ENCODE measurements at places on chromosomes 6 and 20.

- DNase-seq = no peak
Observed at GRCh38 chr6:115001731-115002350, 659.0 kb upstream of the HS3ST5 start.

DNA sequence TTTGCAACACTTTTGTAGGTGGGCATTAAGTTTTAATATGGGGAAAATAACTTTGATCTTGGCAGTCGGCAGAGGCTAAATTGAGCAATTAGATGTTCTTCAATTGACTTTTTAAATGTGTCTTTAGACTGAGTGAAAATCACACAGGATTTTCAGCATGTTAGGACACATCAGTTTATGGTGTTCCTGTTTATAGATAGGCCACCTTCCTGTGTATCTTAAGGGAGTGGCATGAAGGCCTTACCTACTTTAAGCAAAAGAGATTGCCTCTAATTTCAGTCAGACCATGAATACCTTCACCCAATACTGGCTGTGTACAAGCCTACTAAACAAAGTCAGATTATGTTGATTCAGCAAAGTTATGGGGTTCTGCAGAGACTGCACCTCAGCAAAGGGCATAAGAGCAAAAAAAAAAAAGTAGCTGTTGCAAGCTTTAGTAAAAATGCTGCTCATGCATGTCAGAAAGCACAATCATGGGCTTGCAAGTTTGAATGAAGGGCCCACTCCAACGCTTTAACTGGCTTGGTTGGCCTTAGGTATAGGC, 848.4 kb downstream of the PHF3 start:
- no peak for DNase-seq

- DNase-seq = no peak
Observed at GRCh38 chr6:67287566-67287965, 1347.5 kb upstream of the ADGRB3 start.

DNA sequence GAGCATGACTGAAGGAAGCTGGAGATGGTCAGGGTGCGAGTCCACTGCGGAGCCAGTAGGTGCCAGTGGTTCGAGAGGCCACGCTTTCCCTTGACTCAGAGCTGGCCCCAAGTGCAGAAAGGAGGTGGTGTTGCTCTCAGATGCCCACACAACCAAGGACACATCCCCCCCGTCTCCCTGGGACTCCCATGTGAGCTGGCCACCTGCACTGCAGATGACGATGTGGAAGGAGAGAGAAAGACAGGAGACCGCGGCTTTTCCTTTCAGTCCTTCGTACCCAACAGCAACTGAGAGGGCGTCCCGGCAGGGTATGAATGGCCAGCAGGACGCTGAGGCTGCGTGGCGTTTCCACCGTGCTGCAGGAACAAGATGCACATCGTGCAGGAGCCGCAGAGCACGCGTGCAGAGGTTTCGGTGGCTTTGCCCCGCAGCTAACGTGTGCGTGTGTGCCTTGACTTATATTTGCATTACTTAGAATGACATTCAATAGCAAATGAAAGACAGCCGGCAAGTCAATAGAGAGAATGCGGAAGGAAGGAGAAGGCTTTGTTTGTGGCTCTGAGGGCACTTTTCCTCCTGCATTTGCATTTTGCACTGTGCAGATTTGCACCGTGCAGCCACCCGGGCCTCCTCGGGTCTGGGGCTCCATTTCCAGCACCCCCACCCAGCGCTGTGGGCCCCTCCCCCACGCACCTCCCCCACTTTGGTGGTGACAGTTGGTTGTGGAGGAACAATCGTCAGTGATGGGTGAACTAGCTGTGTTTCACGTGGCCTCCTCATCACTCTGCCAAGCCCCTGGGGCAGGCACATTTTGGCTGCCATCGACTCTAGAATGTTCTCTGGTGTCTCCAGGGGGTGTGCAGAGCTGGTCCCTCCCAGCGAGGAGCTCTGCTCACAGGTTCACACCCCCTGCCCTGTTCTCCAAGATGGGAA, 26.4 kb upstream of the BHLHE23 start:
- no peak for DNase-seq

GRCh38 chr20:17541596-17541995, 10.4 kb upstream of the BFSP1 start:
- DNase-seq = no peak

GRCh38 chr6:170210026-170210390, 80.9 kb downstream of the DLL1 start:
- no peak for DNase-seq

DNA sequence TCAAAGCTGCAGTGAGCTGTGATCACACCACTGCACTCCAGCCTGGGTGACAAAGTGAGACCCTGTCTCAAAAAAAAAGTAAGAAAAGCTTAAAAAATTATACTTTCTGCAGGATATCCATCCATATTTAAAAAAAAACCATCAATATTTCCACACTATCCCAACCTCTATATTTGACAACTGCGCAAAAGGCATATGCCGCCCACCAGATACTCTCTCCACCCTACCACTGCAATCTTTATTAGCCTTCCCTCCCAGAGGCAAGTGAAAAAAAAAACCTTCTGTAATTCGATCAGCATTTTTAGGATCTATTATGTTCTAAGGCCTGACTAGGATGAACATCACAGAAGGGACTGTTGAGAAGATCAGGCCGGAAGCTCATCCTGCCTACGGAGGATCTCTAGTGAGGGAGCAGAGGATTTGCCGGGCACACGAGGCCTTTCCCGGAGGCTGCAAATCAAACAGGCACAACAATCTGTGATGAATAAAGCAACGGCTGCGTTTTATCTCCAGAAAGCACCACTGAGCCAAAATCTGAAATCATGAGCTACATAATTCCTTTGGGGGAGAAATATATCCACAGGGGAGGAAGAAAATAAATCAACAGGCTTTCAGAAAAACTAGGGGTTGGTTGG, 65.9 kb downstream of the GFOD1 start:
- no peak for DNase-seq

DNA sequence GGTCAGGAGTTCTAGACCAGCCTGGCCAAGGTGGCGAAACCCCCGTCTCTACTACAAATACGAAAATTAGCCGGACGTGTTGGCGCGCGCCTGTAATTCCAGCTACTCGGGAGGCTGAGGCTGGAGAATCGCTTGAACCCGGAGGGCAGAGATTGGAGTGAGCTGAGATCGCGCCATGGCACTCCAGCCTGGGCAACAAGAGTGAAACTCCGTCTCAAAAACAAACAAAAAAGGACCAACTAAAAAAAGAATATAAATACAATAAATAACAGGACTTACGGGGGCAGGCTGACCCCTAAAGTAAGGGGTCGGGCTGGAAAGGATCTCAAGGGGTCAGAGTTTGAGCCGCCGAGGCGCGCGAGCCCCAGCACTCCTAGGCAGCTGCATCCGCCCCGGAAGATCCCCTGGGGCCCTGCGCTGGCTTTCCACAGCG, 509 bp upstream of the TPD52L2 start:
- no peak for DNase-seq

DNA sequence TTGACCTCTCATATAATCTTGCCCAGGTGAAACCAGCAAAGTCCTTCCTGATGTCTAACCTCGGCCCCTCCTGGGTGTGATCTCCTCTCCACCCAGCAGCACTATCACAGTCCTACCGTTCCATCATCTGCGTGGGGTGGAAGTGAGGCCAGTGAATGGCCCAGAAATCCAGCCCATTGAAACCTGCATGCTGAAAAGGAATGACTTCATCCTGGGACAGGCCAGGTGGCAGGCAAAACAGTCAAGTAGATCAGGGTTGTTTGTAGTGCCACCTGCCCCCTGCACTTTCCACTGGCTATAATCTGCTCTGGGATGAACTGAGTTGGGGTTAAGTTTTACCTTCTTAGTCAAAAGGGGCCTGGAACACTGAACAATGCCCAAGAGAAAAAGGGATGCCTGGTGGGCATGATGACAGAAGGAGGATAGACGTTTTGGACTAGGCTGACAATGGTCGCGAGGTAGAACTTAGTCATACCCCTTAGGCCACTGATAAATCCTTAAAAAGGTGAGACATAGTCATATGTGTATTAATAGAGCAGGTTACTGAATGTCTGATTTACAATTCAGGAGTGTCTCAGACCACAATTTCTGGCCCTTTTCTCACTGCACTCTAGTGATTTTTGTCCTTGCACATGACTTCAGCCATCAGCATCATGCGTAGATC, 8.1 kb upstream of the HSP90AB1 start:
- DNase-seq = no peak

GRCh38 chr20:56380375-56380774, 11.6 kb downstream of the AURKA start:
- no peak for DNase-seq

GRCh38 chr6:37585523-37585905, 85.8 kb upstream of the CCDC167 start:
- DNase-seq = no peak

- DNase-seq = no peak
Observed at GRCh38 chr6:136723780-136724179, 68.5 kb downstream of the MAP3K5 start.

- no peak for DNase-seq
Observed at GRCh38 chr6:106800379-106800778, 171.0 kb downstream of the QRSL1 start.

- no peak for DNase-seq
Observed at GRCh38 chr20:17327185-17328148, 100.6 kb downstream of the PCSK2 start.

DNA sequence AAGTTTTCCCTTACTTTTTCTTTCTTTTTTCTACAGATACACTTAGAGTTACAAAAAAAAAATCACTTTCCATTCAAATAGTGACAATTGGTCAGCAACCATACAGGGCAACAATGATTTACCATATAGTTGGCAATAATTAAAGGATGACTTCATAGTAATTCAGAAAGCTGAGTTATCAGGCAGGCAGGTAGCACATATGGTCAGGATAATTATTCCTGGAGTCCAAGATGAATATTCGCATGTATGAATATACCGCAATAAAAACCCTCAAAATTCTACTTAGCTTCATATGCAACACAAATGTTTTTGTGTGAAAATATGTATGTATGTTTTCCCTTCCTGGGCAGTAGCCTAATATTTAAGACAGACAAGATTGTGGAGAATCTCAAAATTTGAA, 34.5 kb downstream of the COL19A1 start:
- no peak for DNase-seq

DNA sequence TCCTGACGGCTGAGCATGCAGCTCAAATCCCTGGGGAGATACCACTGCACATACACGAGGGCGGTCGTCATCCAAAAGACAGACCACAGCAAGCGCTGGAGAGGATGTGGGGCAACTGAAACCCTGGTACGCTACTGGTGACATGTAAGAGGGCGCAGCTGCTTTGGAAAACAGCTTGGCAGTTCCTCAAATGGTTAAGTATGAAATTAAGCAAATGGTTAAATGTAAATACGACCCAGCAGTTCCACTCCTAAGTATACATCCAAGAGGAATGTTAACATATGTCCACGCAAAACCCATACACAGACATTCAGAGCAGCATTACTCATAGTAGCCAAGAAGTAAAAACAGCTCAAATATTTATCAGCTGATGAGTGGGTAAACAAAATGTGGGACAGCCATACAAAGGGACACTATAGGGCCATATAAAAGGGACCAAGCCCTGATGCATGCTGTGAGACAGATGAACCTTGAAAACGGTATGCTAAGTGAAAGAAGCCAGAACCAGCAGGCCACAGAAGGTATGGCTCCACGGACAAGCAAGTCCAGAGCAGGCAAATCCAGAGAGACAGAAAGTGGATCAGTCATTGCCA, 38.5 kb downstream of the RIPOR3 start:
- DNase-seq = no peak

DNA sequence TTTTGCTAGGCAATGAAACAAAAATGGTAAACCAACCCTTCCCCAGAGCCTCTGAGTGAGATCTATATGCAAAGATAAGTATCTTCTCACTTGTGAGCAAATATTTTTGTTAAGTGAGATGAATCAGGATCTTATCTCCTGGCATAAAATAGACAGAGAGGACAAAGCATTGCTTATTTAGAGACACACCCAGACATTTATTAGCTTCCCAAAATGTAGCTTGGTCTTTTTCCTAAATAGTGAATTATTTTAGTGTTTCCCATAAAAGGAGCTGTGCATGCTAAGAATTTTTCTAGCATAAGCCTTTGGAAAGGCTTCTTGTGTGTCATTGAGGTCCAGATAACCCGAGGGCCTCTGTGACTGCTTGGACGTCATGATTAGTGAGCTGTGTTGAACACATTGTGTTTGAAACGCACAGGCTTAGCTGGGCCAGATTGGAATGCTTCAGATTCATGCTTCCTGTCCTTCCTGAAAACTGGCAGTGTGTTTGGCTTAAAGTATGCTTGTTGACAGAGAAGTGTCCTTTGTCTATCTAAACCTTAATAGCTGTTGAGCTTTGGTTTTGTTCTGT, 16.5 kb downstream of the MTHFD1L start:
- DNase-seq = no peak

DNA sequence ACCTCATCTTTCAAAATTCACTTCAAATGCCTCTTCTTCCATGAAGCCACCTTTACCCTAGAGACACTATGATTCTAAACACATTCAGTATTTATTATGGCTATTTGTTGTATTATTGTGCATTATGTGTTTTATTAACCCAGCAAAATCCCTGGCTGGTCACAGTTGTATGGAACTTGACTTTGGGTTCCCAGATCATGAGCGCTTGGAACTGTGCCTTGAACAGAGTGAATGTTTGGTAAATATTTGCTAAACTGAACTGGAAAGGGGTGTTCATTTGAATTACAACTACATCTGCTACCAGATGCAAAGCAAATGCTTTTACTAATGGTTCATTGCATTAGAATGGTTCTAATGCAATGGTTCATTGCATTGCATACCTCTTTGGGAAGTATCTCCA, 259.8 kb downstream of the PKHD1 start:
- no peak for DNase-seq

DNA sequence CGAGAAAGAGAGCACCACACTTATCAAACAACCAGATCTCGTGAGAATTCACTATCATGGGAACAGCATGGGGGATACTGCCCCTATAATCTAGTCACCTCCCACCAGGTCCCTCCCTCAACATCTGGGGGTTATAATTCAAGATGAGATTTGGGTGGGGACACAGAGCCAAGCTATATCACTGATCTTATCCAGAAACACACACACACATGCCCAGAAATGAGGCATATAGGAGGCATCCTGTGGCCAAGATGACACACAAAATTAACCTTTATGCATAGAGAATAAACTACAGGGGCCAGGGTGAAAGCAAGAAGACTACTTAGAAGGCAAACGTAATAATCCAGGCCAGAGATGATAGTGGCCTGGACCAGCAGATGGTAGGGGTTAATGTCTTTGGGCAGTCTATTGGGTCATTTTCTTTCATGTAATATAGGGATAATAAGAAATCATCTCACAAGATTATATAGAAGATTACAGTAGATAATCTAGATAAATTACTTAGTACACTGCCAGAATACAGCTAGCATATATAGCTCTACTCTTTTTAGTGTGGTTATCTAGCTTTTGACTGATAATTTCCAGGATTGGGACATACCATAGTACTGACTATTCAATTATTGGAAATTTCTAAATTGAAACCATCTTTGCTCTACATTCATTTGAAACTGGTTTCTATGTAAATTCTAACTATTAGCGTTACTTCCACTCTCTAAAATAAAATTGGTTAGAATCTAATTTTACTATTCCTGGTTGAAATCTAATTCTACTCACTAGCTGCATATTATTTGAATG, 20.0 kb downstream of the RNF144B start:
- DNase-seq = no peak

DNA sequence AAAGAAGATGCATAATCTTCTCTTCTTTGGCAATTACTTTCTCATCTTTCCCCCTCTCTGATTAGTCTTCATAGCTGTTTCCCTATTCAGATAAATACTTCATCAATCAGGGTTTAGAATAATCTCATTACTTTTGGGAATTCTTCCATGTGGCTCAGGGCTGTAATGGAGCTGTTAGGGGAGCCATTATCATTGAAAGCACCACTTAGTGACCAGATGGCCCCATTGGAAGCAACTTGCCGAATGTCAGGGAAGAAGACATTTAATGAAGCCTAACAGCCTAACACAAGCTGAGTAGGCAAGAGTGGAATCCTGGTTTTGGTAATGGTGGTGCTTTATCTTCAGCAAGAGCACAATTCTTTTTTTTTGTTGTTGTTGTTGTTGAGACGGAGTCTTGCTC, 45.0 kb downstream of the TIAM2 start:
- DNase-seq = no peak

Data from NCI-H2107 (cell line).